NB4 (cell line): ENCODE measurements at places on chromosomes 3 and 15.

GRCh38 chr3:39327746-39328349 is 1.7 kb upstream of the CCR8 start:
- no peak for DNase-seq

DNA sequence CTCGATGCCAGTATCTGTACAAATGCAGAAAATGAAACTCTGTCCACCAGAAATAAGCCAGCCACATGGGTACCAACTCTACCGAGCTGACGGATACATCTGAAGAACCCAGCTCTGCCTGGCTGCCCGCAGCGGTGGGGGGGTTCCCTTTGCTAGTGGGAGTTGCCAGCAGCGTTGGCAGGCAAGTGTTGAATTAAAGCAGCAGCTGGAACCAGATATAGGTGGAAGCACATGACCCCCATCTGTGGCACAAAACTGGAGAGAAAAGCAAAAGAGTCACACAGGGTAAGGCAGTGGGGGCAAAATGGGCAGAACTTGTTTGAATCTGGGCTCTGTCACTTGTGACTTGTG is 17.9 kb downstream of the CRYGS start:
- DNase-seq: peak; percentile 84

DNA sequence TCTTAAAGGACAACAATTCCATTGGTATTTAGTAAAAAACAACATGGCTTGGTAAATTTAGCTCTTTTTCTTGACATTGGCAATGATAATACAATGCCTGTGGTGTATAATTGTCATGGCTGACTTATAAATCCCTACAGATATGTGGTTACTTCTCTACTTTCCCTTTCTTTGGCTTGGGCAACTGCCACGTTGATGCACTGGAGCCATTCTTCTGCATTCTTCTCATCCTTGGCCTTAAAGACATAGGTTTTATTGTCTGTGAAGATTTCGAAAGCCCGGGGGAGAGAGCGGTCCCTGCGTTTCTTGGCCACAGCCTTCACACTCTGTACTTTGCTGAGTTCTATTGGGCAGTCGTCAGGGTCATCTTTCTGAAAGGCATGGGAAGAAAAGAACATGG is 101.1 kb upstream of the CCNL1 start:
- DNase-seq: peak; percentile 51

- no peak for DNase-seq
Measured at GRCh38 chr3:29899021-29899420, 618.1 kb downstream of the RBMS3 start.

GRCh38 chr3:183307749-183308148 is 54.7 kb downstream of the B3GNT5 start:
- DNase-seq: no peak

GRCh38 chr15:101149864-101150722 is 101.8 kb downstream of the CHSY1 start:
- DNase-seq: no peak

- no peak for DNase-seq
Measured at GRCh38 chr3:136023264-136023978, 57.9 kb downstream of the PPP2R3A start.

- peak; percentile 1 for DNase-seq
Measured at GRCh38 chr3:30984855-30985749, 90.6 kb upstream of the GADL1 start.

DNA sequence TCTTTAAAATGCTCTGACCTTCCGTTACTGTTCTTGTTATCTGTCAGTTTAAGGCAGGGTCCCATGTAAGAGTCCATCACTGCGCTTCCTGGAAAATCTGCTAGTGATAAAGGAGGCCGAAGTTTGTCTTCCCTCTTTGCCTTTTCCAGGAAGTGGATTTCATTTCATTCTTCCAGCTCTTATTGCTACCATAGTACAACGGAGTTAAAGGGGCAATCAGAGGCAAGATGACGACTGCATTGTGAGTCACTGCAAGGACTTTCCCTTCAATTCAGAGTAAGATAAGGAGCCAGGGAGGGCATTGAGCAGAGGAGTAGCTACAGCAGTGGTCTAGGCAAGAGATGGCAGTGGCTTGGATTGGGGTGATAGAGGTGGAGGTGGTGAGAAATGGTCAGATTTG is 17.2 kb upstream of the DET1 start:
- DNase-seq: no peak

DNA sequence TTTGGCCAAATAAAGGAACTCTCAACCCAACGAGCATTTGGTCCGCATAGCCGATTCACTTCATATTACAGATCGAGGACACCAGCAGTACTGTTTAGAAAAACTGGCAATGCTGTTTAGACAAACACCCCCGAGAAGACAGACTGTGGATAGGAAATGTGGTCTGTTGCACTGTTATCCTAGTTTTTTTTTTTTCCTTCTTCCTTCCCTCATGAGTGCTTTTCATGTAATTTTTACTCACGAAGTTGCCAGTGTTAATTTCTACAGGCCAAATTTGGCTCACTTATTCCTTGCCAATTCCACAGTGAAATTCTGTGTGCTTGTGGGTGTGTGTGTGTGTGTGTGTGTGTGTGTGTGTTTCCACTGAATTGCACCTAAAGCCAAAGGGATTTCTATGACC is 165.7 kb downstream of the FOXP1 start:
- no peak for DNase-seq
